GM20000 (cell line): ENCODE measurements at places on chromosomes 5 and 9.

GRCh38 chr5:53569453-53569852 is 9.0 kb downstream of the NDUFS4 start:
- DNase-seq: no peak

GRCh38 chr9:128684325-128685199 is 4.5 kb upstream of the SET start:
- peak; percentile 87 for DNase-seq

DNA sequence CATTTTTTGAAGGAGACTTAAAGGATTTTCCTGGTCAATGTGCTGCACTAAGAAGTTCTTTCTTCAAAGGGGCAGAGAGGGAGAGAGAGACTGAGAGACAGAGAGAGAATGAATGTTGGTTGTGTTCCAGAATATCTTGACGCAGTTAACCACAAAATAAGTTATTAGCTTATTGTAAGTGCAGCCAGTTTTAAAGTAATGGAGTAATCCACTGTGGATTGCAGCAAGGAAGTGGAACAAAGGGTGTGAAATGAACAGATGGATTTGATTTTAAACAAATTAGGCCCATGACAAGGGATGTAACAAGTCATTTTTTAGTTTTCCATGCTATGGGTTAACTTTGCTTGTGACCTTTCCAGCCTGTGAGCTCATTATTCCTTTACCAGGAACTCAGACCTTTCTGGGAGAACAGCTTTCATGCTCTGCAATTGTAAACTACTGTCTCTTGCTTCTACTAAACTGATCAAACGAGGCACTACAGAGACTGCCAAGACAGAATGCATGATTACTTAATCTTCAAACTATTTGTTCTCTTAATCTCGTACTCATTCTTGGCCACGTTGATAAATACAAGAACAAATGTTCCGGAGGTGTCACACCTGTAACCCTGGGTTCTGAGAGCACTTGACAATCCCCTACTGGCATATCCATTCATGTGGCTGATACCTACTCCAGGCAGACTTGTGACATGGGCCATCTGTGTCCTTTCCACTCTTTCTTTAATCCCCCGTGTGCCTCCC is 131.1 kb downstream of the TLE1 start:
- no peak for DNase-seq

- no peak for DNase-seq
Measured at GRCh38 chr9:12801663-12802062, 26.8 kb downstream of the LURAP1L start.

DNA sequence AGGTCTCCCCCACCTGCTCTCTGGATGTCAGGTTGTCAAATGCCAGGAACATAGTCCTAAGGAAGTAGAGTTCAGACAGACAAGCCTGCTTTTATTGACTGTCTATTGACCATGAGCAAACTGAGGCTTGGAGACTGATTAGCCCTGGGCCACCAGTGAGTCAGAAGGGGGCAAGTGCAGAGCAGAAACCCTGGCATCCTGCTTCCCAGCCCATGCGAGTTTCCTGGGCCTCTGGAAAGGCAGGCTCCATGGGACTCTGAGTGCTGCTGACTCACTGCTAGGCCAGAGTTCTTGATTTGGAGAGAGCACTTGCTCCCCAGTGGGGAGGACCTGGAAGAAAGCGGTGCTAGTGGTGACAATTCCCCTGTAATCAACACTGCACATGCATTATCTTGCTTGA is 2.8 kb upstream of the HBEGF start:
- no peak for DNase-seq

DNA sequence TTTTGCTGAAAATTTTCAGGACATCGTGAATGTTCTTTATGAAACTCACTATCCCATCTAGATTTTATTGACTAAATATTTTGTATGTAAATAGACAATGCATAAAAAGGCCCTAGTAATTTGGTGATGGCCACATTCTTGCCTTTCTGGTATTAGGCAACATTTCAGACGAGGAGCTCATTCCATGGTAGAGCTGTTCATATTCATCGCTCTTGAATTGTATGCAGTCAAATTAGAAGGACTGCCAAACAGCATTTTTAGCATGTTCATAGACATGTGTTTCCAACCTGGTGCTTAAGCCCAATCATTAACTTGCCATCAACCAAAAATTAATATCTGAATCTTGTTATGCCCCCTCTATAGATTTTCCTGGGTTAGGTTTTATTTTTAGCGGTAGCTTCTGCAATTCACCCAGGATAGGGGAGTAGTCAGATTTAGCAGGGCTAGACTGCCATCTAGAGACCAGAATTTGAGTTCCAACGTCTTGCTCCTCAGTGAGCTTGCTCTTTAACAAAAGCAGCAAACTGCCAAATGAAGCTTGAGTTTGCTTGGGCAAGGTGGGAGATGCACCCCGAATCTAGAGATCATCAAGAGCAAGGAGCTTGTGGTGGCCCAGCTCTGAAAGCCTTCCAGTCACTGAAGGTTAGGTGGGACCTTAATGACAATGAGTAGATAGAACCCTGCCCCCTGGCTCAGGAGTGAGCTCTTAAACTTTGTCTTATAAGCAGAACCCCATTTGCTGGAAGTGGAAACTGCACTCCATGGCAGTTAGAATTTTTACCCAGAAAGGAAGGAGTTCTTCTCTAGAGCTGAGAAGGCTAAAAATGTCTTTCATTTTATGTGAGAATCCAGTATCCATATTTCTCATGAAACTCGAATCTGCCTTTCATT is 456.2 kb downstream of the RASEF start:
- DNase-seq: peak; percentile 7

GRCh38 chr5:148259288-148259687 is 9.3 kb upstream of the SPINK13 start:
- DNase-seq: no peak

- DNase-seq: no peak
Measured at GRCh38 chr5:26024774-26025173, 1013.6 kb downstream of the CDH9 start.

- no peak for DNase-seq
Measured at GRCh38 chr5:7420510-7421280, 24.8 kb downstream of the ADCY2 start.

DNA sequence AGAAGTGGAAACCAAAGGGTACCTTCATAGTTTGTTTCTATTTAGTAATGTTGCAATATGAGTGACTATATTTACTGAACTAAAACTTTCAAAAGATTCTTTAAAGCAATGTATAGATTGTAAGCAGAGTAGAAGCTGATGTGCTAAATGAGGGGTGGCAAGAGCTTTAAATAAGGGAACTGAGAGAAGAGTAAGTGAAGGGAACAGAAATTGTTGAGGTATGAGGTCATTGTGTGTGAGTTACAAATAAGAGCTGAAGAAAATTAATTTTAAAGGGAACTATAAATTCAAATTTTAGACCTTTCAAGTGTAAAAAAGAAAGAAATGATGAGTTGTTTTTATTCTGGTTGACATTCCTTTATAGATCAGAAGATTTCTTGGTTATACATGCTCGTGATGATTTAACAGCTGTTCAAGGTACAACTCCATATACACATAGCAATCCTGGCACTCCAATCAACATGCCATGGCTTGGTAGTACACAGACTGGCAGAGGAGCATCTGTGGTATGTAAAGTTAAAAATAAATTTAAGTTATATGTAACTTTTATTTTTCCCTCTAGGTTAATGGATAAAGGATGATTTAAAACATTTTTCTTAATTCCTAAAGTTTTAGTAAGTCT is 135.1 kb upstream of the TNFAIP8 start:
- DNase-seq: peak; percentile 45

DNA sequence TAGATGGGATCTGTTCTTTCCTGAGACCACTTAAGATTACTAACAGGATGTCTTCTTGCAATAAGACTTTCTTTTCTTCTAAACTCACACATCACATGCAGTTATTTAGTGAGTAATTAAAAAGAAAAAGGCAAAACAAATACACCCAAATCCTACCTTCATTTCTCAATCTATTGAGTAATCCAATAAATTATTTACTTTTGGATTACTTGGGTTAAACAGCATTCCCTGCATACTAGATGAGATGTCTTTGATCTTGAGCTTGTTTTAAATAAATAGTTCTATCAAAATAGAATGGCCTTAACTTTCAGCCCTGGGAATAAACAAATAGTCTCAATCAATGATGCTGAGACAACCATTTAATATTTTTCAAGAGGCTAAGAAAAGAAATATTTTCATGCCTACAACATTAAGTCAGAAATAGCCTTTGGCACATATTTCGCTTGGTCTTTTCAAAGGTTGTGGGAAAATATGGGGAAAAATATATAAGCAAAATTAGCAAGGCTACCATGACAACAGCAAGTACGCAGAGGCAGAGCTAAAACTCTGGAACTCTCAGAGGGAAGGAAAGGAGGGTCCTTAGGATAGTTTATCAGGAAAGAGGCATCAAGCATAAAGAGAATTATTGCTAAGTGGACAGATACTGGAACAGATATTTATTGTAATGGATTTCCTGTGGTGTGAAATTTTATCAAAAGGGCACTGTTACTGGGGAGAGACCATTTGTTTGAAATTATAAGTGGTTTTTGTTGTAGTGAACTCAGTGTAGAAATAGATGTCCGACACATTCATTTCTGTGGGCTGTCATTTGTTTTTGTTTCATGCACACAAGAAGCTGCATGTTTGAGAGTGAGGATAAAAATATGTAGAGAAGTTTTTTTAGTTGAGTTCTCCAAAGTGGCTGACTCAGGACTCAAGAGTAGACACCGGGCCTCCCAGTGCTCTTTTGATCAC is 70.2 kb upstream of the CDH6 start:
- no peak for DNase-seq

DNA sequence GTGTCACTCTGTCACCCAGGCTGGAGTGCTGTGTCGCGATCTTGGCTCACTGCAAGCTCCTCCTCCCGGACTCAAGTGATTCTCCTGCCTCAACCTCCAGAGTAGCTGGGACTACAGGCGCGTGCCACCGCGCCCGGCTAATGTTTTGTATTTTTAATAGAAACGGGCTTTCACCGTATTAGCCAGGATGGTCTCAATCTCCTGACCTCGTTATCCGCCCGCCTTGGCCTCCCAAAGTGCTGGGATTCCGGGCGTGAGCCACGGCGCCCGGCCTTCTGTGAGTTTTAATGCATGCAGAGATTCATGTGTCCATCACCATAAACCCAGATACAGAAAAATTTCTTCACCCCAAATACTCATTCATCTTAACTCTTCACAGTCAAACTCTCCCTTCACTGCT is 1046.7 kb downstream of the CDH9 start:
- DNase-seq: no peak

- DNase-seq: no peak
Measured at GRCh38 chr5:95801532-95801931, 21.0 kb downstream of the GLRX start.

DNA sequence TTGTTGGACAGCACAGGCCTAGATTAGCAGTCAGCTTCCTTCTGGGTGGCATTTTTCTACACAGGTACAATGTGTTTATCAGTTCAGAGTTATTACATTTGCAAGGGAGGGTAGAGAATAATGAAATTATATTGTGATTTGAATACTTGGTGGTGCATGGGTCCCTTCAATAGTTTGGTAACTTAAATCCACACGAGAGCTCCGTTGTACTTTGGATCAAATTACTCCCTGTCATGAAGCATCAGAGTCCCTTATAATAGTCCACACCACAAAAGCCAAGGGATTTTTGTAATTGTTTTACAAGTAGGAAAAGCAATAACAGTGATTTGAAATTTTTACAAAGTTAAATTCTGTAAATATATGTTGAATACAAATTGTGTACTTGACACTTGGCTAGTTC is 552.4 kb downstream of the PDE4D start:
- DNase-seq: no peak

GRCh38 chr9:79985264-79985663 is 413.5 kb downstream of the TLE4 start:
- no peak for DNase-seq

GRCh38 chr5:71576241-71576640 is 10.9 kb upstream of the MCCC2 start:
- DNase-seq: no peak

DNA sequence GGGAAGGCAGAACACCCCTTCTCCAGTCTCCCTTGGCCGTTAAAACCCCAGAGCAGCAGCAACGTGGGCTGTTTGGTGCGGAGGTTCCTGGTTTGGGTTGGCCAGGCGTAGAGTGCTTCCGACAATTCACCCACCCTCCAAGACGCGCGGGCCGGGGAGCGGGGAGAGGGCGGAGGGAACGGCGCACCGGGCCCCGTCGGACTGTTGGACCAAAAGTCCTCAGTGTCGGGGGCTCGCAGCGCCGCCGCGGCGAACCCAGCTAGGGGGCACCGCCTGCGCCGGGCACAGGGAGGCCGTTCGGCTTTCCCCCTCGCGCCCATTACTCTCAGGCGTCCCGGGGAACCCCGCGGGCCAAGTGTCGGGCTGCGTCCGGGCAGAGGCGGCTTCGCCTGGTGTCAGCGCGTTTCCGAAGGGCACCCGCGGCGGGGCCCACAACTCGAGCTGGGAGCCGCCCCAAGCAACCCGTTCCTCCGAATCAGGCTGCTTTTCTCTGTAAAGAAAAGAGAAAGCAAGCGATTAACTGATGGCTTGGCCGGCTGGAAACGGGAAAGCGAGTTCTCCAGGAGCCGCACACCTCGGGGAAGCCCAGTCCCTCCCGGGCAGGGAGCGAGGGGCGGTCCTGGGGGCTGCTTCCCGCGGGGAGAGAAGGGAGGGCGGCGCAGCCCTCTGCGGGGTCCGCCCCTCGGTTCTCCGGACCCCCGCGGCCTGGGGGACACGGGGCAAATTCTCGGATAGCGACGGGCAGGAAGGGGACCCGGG is 145.5 kb downstream of the ERCC6L2 start:
- peak; percentile 60 for DNase-seq

- DNase-seq: no peak
Measured at GRCh38 chr5:10162468-10162867, 87.2 kb downstream of the ATPSCKMT start.

DNA sequence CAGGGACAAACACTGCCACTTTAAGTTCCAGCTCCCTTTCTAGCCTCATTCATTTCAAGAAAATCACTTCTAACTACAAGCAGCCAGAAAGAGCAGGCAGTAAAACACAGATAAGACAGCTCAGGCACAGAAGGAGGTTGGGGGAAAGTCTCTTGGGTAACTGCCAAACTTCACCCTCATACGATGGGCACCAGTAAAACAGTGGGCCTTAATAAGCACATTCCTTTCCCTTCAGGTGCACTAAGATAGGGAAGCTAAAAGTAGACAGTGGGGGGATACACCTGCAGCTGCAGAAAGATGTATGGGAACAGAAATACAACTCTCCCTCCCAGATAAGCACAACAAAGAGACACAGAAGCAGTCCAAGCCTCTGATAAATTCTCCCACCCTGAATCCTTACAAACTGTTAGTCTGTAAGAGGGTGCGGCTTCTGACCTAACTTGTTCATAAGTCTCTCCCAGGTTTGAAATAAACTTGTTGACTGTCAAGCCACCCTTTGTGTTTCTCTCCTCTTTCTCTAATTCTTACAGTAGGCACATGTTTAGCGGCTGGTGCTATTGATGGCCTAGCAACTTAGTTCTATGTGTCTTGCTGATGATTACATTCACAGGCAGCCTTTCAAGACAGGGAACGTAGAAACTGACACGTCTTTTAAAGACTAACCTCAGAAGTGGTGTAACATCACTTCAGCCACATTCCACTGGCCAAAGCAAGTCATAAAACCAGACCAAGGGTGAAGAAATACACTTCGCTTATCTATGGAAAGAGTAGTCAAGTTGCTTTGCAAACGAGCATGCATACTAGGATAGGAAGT is 6.8 kb upstream of the CKS2 start:
- no peak for DNase-seq

- DNase-seq: no peak
Measured at GRCh38 chr5:105054406-105054805, 1491.8 kb upstream of the NUDT12 start.
